ENCODE measurements at places on chromosomes 4 and X. TPM values are rescaled to one million over a fixed set of nuclear protein-coding genes. Genes with fewer than 3 reads are reported as not detected.

The OSTC gene
- total RNA-seq = 28.1 TPM

The ANK2 gene
- not detected for total RNA-seq

- DNase-seq = no peak
Observed at GRCh38 chr4:100881283-100881682, 363.5 kb upstream of the EMCN start.

DNA sequence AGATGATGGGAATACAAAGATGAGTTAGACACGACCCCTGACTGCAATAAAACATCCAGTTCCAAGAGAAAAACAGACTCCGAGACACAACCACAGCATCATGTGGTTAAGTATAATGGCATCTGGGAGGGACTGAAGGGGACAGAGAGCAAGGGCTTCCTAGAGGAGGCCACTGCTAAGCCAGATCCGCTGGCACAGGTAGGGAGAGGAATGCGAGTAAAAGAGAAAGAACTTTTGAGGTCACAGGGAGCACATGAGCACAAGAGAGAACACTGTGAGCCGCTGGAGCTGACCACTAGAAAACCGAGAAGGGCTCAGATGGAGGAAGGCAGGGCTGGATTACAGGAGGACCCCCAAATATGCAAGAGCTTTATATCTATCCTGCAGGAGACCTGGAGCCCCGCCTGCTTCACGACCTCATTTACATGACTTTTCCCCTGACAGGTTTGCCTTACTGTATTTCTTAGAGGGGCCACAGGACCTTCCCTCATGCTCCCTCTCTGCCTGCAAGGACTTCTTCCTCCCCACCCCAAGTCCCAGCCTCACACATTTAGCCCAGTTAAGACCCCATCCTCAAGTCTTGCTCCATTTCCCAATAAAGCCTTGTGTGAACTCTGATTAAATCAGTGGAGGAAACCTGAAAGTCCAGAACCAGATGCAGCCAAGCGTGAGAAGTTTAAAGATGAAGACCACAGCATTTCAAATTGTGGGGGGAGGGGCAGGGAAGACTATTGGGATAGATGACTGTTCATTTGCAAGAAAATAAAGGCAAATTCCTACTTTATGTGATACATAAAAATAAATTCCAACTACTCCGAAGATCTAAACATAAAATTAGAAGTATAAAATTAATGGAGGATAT lies 29.6 kb downstream of the MFAP3L start:
- no peak for DNase-seq

The CXCR3 gene
- total RNA-seq = 95.8 TPM

The ATP5ME gene
- total RNA-seq = 114 TPM

All from CD8-positive, alpha-beta T cell (primary cell).